ENCODE measurements at places on chromosomes 7 and 10. TPM values are rescaled to one million over a fixed set of nuclear protein-coding genes. Genes with fewer than 3 reads are reported as not detected.

Gene ENTPD1
- 0.57 TPM for total RNA-seq

Gene CLEC5A
- total RNA-seq: not detected

GRCh38 chr10:71893920-71894319 lies 42.9 kb upstream of the PSAP start:
- DNase-seq: no peak

GRCh38 chr7:65448816-65449504 lies 75.3 kb downstream of the ZNF92 start:
- DNase-seq: no peak

- no peak for DNase-seq
Measured at GRCh38 chr10:17904564-17904963, 47.2 kb upstream of the SLC39A12 start.

Gene A1CF
- total RNA-seq: 0.08 TPM

Gene SFTPA2
- total RNA-seq: 3.8 TPM

- no peak for DNase-seq
Measured at GRCh38 chr7:23264916-23265458, 18.4 kb downstream of the GPNMB start.

DNA sequence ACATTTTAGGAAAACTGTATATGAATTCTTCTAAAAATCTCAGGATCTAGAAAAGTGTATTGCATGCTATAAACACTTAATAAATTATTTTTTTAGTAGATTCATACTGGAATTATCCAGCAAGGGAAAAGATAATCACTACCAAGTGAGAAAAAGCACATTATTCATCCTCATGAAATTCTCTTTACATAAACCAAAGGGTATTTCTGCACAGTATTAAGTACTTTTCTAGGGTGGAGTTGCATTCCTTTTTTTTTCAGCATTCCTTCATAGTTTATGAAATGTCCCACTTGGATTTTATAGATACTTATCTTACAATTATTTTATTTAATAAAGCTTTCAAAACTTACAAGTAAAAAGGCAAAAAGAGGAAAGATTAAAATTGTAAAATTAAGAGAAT lies 403.3 kb downstream of the HGF start:
- no peak for DNase-seq

GRCh38 chr7:127391591-127392181 lies 822 bp downstream of the ZNF800 start:
- peak; percentile 43 for DNase-seq

DNA sequence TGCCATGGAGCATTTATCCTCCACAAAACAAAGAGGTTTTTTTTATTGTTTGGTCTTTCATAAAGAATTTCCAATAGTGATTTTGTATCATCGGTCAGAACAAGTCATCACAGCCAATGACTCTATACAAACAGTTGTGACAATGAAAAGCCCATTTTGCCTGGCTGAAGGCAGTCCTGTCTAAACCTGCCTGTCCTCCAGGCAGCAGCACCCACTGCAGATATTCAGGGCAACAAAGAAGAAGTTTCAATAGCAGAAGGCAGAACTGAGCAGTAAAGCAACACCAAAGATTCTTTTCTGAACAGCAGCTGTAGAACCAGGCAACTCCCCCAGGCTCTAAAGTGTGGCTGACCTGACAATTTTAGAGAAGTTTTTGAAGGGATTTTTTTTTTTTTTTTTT lies 169.4 kb downstream of the FGFR2 start:
- no peak for DNase-seq

- no peak for DNase-seq
Measured at GRCh38 chr10:3484306-3485056, 300.5 kb downstream of the KLF6 start.

Gene SPAG6
- total RNA-seq: not detected

GRCh38 chr10:33273295-33274002 lies 61.0 kb downstream of the NRP1 start:
- DNase-seq: no peak

GRCh38 chr7:157652954-157653826 lies 316.4 kb downstream of the DNAJB6 start:
- DNase-seq: no peak

GRCh38 chr10:17905491-17905890 lies 46.2 kb upstream of the SLC39A12 start:
- no peak for DNase-seq

- DNase-seq: no peak
Measured at GRCh38 chr7:29955075-29955792, 34.4 kb downstream of the SCRN1 start.

DNA sequence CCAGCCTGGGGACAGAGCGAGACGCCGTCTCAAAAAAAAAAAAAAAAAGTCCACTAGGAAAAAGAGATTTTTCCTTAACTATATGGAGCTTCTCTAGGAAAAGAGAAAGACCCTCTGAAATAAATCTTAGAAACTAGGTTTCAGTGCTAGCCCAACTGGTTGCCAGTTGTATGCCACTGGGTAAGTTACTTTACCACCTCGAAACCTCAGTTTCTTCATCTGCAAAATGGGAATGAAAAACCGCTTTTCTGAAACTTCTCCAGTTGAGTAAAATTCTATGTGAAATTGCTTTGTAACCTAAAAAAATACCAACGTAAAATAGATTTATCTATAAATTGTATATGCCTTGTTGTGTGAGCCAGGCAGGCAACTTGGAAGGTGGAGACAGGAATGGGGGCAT lies 16.5 kb upstream of the EIF5AL1 start:
- DNase-seq: no peak

Gene GNAI1
- total RNA-seq: 3.8 TPM

Gene TBX20
- total RNA-seq: 0.28 TPM

DNA sequence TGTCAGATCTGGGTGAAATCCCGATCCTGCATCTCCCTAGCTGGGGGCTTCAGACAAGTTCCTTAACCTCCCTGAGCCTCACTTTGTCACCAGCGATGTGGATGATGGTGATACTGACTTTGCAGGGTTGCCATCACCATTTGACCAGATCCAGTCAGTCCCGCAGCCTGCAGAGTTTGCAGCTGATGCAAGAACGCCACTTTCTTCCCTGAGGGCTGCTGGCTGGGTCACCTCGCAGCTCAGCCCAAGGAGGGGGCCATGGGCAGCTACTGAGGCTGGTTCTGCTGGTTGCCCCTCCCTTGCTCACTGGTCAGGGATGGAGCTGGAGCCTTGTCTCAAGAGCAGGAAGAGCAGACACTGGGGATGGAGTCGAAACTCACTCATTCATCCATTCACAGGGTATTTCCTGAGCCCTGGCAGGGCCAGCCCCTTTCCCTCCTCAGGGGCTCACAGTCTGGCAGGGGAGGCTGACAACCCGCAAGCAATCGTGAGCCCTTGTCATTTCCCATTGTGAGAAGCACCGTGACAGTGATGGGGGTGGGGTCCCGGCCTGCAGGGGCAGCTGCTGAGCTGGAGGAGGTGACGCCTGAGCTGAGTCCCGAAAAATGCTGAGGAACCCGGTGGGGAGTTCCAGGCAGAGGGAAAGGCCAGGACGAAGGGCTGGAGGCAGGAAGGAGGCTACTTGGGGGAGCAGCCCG lies 111.1 kb upstream of the TCF7L2 start:
- no peak for DNase-seq

Gene HOGA1
- not detected for total RNA-seq

Measured in activated T-cell treated with anti-CD3 and anti-CD28 coated beads, Interleukin-2, amount 50 U/mL, for 4 hours (primary cell).